ENCODE measurements at places on chromosomes 5 and 9.

DNA sequence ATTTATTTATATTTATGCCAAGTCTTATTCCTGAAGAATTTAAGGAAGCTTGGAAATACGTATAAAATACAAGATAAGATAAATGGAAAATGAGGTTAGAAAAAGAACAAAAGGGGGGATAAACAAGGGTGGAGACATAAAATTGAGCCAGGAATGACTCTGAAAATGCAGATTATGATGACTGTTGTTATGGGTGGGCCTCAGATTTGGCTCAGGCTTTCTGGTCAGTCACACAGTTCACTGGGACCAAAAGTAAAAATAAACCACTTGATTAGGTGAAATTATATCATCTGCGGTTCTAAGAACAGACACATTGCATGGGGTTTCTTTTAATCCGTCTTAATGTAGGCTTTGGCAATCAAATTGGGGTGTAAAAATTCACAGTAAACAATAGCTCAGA lies 51.0 kb downstream of the OR1J1 start:
- DNase-seq = no peak

GRCh38 chr5:116883875-116884274 lies 309.3 kb upstream of the SEMA6A start:
- no peak for DNase-seq

GRCh38 chr5:107853031-107853430 lies 182.3 kb upstream of the EFNA5 start:
- DNase-seq = no peak

DNA sequence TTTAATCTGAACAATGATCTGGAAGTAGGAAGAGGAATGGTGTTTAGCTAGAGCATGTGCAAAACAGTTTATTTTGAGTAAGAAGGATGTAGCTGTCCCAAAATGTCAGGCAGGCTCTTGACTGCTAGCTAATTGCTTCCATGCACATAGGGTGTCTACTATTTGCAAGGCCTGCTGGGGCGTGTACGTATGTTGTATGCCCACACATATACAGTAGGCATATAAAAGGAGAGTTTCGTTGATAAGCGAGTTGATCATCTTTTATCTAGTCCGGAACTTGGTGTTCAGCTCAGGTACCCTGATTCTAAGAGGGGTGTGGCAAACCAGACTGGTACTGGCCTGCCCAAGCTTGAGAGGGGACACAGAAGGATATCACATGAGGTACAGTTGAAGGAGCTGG lies 177.2 kb downstream of the GOLPH3 start:
- no peak for DNase-seq

DNA sequence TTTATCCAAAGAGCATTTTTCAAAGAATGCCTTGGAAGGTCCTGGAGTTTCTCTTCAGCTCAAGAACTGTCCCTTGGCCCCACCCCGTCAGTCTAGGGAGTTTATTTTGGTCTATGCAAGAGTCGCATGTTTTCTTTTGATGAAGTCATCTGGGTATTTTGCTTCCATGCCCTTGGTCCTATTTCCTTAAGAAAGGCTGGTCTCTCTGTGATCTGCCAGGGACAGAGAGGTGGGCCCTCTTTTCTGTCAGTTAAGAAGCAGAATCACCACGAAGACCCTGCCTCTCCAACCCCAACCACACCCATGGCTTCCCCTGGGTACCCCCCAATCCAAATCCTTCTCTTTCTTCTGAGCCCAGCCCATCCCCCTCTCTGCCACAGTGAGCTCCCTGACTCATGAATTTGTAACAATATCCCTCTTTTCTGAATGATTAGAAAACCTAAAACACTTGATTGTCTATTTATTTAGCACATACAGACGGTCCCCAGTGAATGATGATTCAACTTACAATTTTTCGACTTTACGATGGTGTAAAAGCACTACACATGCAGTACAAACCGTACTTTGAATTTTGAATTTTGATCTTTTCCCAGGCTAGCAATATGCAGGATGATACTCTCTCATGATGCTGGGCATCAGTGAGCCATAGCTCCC lies 163.5 kb upstream of the ADRA1B start:
- no peak for DNase-seq

DNA sequence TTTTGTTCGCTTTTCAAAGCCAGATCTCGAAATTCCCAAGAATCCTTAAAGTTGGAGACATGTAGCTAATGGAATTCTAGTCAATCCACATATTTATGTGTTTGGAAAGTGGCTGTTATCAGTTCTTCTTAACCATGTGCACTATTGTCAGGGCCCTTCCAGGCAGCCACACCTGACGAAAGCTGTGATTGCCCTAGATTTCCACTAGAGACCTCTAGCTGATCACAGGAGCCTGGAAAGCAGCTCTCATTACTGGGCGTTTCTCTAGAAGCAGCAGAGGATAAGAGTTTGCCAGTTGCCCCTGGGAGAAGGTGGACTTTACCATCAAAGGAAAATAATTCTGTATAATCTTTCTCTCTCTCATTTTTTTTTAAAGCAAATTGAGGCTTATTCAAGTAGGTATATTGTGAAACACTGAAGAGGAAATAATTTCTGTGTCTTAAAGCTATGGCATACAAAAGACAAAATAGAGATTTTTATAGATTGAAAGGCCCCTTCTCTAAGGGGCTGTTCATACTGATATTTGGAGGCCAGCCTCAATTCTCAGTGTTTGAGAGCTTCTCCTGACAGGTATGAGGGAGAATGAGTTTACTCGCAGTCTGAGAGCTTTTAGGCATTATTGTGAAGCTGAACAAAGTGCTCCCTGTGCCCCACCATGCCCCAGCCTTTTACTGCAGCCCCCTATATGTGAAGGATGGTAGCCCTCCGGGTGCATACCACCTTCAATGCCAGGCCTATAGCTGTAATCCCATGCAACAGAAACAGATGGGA lies 405.4 kb upstream of the ACTBL2 start:
- DNase-seq = peak; percentile 69

GRCh38 chr5:119009131-119009530 lies 20.8 kb upstream of the DTWD2 start:
- no peak for DNase-seq

- DNase-seq = peak; percentile 42
Observed at GRCh38 chr9:109560470-109561132, 62.5 kb upstream of the PTPN3 start.

GRCh38 chr5:156594406-156594805 lies 255.7 kb upstream of the PPP1R2B start:
- no peak for DNase-seq

GRCh38 chr5:139494256-139494655 lies 11.7 kb upstream of the STING1 start:
- no peak for DNase-seq

DNA sequence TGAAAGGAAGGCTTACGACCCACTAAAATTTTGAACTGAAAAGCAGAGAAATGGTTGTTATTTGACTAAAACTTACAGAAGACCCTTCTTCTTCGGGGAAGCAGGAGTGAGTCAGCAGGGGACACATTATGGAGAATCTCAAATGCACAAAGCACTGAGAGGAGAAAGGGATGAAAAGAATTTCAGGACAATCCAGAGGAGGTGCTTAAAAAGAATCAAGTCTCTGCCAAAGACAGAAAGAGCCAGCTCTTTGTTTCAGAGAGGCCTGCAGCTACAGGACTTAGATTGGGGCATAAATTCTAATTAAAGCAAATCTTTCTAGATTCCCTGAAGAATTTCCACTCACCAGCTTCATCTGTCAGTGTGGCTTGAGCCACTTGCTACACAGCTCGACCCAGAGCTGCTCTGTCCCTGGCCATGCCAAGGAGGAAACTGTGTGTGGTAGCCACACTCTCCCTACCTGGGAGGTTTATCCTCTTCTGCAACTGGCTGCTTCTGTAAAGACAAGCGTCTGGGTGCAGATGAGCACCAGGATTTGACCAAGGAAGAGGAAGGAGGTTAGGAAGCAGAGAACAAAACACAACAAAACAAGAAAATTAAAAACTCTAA lies 89.9 kb downstream of the SEMA5A start:
- no peak for DNase-seq

Measured in heart right ventricle (tissue), 16 donors.